ENCODE measurements at places on chromosomes 3 and 15.

DNA sequence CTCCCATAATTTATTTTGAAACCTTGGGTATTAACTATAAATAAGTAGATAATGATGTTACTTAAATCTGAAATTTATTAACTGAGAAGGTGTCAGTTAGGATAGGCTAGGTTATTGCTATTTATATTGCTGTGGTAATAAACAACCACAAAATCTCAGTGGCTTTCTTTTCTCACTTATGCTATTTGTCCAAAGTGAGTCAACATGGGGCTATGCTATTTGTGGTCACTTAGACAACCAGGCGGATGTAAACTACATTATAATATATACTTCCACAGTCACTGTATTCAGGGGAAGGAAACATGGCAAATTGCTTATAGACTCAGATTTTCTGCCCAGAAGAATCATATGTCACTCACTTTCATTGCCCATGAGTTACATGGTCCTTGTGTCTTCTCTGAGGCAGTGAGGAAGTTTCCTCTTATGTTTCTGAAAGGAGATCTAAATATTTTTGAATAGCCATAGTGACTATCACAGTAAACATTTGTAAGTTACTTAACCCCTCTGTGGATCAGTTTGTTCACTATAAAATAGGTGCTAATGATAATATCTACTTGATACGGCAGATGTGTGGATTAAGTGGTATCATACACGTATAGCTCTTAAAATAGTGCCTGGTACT is 19.8 kb downstream of the HMG20A start:
- no peak for DNase-seq

DNA sequence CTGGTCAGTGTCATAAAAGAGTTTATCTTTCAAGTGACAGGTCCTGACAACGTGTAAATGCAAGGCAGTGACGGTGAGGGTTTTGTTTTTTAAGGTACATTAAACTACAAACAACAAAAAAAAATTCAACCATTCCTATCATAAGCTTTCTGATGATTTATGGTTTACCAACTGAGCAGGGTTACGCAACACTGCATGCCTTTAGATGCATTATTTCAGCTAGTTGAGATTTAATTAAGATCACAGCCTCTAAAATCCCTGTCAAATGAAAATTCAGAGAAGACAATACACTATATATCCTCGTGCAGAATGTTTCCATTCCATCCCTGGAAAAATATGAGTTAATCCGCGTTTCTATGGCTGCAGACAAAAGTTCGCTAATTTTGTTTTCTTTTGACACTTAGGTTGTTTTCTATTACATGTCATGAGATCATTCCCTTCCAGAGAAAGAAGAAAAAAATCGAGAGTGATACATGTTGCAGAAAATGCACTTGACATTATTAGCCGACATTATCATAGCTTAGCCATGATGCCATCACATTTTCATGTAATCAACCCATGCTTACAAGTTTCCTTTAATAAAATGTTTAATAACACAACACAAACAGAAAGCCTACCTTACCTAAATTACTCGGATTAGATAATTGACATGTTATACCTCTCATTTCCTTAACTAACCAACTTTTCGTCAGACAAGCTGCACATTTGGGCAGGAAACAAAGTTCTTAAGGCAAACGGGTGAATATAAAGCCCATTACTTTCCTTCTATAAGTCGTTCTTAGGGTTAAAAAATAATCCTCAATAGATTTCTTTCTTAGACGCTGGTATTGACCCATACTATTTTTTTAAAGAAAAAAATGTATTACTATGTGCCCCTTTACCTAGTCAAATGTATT is 521.2 kb downstream of the FOXP1 start:
- no peak for DNase-seq

DNA sequence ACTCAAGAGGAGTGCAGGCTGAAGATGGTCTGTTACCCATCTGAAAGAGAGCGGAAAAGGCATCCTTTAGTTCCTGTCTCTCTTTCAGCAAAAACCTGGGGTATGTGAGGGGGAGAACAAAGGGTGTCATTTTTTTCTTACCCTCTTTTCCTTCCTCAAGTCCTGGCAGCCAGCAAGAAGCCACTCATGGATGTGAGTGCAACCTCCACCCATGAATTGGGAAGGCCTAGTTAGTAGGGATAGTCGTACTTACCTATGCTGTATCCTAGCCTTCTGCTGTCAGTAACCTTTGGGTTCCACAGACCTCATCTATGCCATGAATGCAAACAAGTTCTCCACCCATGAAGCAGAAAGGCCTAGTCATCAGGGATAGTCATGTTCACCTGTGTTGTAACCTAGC is 472.8 kb downstream of the ZIC1 start:
- no peak for DNase-seq

GRCh38 chr3:111972891-111973290 is 5.9 kb upstream of the ABHD10 start:
- DNase-seq: no peak

DNA sequence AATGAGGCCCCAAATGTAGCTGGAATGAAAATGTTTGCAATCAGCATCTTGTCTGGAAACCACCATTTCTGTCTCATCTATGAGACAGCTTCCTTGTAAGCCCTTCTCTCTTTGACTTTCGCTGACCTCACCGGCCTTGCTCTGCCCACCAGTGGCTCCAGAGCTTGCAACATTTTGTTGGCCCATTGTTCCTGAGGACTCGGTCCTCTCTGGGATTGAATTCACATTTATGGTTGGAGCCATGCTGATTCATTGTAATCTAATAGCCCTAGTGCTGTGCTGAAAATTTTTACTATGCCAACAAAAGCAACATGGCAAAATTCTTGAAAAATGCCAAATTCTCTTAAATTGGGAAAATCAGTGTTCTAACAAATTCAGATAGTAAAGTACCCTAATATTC is 37.2 kb downstream of the ABHD5 start:
- no peak for DNase-seq

- no peak for DNase-seq
These were observed 7.6 kb downstream of the NR1D2 start for GRCh38 chr3:23952646-23953045.

DNA sequence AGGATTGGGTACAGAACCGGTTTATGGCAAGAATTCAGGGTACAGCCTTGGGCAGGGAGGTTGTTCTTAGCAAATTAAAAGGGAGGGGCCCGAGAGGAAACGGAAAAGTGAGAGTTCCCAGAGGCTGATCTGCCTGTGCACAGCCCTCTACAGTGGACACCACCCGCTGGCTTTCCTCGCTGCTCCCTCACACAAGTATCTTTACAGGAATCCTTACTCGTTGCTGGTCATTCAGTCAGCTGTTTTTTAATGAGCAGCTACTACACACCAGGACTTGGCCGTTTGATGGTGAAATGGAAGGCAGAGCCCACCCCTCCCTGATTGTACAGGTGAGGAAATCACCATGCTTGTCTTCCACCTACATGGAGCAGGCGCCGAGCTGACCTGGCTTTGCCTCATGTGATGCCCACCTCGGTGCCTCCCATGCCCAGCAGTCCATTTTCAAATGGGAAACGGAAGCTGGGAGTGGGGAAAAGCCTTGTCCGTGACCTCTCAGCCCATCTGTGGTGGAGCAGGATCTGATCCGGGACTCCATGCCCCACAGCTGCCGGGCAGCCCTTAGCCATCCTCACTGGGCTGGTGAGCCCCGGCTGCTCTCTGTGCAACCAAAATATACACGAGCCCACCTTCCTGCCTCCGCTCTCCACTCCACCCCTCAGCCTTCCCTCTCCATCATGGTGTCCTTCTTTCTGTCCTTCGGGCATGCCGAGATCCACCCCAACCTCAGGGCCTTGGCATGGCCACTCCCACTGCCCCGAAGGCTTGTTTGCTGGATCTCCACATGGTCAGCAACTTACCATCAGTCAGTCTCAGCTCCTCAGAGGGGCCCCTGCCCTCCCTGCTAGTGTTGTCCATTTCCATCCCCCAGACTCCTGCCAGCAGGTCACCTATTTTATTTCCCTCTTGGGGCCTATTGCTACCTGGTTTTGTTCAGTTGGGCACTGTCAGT is 33.3 kb upstream of the FGD5 start:
- no peak for DNase-seq

DNA sequence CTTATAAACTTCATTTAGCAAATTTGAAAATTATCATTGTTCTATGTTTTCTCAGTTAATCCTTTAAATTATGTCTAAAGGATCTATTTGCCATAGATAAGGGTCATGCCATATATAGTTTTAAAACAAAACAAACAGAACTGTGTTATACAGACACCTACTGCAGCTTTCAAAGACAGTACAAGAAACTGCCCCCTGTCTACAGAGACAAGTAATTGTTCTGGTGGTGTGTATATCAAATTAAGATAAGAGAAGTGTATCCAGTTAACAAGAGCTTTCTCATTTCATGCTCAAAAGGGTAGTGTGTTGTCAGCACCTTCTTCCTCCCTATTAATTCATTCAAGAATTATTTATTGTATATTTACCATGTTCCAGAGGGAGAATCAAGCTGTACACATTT is 201.2 kb downstream of the FMN1 start:
- DNase-seq: no peak

DNA sequence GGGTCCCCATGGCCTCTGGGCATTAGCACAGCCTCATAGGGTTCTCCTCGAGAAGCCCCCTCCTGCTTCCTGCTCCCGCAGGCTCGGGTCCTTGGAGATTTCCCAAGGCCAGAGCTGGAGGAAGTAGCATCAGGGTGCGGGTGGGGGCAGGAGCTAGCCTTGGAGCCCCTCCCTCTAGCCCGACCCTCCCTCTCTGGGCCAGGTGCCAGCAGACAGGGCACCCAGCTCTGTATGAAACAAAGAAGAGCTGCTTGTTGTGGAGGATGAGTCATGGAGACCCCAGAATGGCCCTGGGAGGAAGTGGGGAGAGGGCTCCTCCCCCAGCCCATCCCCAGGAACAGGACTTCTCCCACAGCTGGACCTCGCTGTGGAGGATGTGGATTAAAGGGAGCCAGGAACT is 29.2 kb downstream of the EPHB3 start:
- DNase-seq: no peak

DNA sequence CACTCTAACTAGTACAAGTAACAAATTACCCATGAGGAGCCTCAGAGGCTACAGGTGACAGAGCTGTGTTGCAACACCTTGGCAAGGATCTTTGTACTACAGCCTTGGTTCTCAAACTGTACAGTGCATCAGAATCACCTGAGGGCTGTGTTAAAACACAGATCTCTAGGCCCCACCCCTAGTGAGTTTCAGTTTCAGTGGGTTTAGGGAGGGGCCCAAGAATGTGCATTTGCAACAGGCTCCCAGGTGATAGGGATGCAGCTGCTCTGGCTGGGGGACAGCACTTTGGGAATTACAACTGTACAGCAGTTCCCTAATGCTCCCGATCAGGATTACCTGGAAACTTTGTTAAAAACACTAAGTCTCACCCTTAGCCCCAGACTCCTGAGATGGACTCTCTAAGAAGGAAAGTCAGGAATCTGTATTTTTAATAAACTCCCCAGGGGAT is 66.1 kb upstream of the NR2F2 start:
- DNase-seq: no peak

- DNase-seq: no peak
These were observed at the start of gene LRRC15 for GRCh38 chr3:194369522-194370279. TSS of gene LRRC15 (minus strand) at chr3:194369743. CDS start at chr3:194361043, 8,700 bp downstream.

- DNase-seq: no peak
These were observed 11.5 kb downstream of the CSK start for GRCh38 chr15:74793135-74794028.

DNA sequence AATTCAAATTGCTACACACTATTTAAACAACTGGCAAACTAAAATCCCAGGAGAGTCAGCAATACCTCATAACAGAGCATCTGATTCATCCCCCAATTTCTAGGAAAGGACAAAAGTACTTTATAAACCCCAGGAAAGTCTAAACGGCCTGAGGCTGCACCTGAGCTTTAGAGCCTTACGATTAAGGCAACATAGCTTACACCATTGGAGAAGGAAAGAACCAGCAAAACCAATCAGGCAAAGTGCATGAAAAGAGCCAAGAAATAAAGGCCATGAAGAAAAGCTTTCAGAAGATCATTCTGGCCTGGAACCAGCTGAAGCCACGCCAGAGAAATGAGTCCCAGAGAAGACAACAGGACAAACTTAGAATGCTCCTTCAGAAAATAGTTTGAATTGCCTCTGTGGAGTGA is 48.1 kb downstream of the PTPN9 start:
- DNase-seq: no peak

GRCh38 chr3:114115143-114115542 is 58.6 kb downstream of the QTRT2 start:
- no peak for DNase-seq

DNA sequence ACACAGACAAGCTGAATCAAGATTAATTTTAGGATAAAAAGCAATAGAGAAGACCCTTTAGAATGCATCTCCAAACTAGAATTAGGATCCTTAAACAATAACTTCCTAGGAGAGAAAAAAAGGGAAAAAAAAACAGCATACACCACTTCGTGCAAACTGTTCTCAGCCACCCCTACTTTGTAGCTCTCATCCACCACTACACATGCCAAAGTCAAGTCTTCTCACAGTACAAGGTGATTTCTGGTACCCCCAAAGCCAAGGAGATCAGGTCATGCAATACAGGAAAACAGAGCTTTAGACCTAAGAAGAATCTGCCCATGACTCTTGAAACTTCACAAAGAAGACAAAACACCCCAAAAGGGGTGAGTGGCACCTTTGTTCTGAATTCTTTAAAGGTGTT is 166.9 kb downstream of the SUCNR1 start:
- no peak for DNase-seq

DNA sequence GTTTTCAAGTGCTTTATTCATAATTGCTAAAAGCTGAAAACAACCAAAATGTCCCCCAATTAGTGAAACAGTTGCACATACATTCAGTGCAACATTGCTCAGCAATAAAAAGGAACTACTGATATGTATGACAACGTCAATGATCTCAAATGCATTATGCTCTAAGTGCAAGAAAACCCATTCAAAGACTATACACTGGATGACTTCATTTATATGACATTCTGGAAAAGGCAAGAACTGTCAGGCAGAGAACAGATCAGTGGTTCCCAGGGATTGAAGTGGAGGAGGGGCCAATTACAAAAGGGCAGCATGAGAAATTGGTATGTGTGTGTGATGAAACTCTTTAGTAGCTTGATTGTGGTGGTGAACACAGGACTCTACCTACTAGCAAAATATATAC is 585.6 kb downstream of the TBL1XR1 start:
- no peak for DNase-seq

GRCh38 chr3:15781131-15781530 is 16.6 kb downstream of the ANKRD28 start:
- no peak for DNase-seq

DNA sequence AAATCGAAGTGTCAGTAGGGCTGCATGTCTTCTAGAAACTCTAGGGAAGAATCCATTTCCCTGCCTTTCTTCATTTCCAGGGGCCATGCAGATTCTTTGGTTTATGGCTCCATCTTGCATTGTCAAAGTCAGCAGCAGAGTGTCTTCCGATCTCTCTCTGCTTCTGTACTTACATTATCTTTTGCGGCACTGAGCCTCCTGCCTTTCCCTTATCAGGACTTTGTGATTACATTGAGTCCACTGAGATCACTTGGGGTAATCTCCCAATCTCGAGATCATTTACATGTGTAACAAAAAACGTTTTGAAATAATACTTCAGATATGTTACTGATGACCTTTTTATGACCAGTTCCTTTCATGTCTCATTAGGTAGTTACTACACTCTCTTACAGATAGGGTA is 695.9 kb downstream of the NSUN3 start:
- DNase-seq: no peak

GRCh38 chr15:78242128-78242527 is 7.8 kb upstream of the ACSBG1 start:
- no peak for DNase-seq

Measured in renal pelvis (tissue), 12 donors.